ENCODE measurements at places on chromosomes 1 and 21.
A peak's percentile ranks its signal among the peaks of the same experiment; 100 is the strongest.

- DNase-seq = no peak
These were observed 13.4 kb downstream of the RAP1GAP start for GRCh38 chr1:21655748-21656147.

- DNase-seq = no peak
These were observed 29.7 kb downstream of the SLC26A9 start for GRCh38 chr1:205913451-205914154.

GRCh38 chr1:89918794-89919155 is 76.1 kb upstream of the ZNF326 start:
- DNase-seq = no peak

DNA sequence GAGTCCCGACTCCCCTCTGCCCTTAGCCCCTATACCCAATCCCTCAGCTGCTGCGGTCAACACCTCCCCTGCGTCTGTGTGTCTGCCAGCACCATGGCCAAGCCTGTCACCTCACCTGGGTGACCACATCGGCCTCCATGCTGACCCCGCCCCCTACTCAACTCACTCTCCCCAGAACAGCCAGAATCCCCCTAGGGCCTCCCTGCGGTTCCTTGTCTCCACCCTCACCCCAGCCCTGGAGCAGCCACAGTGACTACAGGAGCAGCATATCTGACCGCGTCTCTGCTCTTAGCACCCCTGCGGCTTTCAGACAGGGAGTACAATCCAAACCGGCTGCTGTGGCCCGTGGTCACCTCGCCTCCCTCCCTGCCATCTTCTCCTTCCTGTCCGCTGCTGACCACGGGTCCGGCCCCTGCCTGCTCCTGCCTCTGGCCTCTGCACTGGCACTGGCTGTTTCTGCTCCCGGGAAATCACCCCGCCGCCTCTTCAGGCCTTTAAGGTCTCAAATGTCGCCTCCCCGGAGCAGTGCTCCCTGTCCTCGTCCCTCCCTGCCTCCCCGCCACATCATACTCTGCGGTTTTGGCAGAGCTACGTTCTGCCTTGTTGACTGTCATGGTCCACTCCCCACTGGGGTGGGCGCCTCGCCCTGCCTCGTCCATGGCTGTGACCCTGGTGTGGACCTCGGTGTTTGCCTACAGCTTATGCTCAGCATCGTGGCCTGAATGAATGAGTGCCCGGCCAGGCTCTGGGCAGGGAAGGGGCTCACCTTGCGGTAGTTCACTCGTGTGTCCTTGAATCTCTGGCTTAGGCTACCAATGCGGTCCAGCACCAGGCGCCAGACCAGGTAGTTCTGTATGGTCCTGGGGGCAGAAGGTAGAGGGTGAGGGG is 11.1 kb downstream of the PRXL2B start:
- no peak for DNase-seq

DNA sequence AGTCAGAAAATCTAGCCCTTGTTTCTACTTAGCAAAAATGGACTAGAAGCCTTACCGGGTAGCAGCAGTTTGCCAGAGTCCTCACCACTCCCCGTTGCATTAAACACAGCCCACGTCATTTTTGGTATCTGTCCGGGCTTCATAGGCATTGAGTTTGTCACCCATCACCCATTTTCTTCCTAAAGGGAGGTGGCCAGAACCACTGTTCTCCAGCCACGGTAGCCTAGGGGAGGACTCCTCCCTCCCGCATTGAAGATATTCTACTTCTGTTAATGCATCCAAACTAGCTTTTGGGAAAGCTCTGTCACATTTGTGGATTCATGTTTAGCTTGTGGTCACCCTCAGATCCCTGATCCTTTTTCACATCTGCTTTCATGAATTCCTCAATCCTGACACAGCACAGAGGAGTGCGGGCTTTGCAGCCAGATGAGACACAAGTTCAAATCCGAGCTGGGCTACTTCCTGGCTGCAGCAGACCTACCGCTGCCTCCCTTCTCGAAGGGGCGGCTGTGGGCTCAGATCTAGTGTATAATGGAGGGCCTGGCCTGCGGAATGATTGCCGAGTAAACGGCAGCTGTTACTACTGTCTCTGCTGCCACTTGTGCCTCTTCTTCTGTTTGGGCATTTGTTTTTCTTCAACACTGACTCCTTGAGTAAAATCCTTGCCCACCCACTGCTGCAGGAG is 63.2 kb upstream of the EFHD2 start:
- DNase-seq = no peak

DNA sequence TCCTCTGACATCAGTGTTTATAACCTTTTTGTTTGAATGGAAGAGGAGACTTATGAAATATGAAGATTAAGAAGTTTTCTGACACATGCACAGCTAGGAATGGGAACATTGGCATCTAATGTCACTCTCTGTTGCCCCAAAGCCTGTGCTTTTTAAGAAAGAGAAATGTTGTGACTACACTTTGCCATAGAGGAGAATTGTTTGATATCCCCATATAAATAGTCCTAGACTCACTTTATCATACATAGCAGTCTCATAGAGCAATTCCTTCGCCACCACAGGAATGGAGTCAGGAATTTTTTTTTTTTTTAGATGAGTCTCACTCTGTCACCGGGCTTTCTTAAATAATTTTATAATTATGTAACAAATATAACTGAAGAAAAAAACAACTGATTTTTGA is 1.5 kb downstream of the KRTAP21-3 start:
- DNase-seq = no peak

GRCh38 chr1:28147264-28148094 is 29.0 kb downstream of the PTAFR start:
- no peak for DNase-seq

- peak; percentile 82 for DNase-seq
These were observed at the start of gene TXNDC12 for GRCh38 chr1:52055066-52055865. TXNDC12 (minus strand) TSS chr1:52055191; CDS start chr1:52055096, 95 bp downstream.

- DNase-seq = no peak
These were observed 806 bp downstream of the DDOST start for GRCh38 chr1:20660363-20660762.

Measured in suppressor macrophage treated with lipopolysaccharide for 1 hour (primary cell).